ENCODE measurements at places on chromosomes 2 and 18. TPM values are rescaled to one million over a fixed set of nuclear protein-coding genes. Genes with fewer than 3 reads are reported as not detected.

Gene RBM44
- not detected for polyA plus RNA-seq

Gene GTF2A1L
- polyA plus RNA-seq = not detected

Gene CRYGC
- not detected for polyA plus RNA-seq

Gene UGT1A8
- not detected for polyA plus RNA-seq

Gene DSC2
- polyA plus RNA-seq = 0.22 TPM
